ENCODE measurements at places on chromosomes 1 and 21. TPM values are rescaled to one million over a fixed set of nuclear protein-coding genes. Genes with fewer than 3 reads are reported as not detected.

The ILDR2 gene
- total RNA-seq: 0.38 TPM

The ALPL gene
- 0.12 TPM for total RNA-seq

The ADCY10 gene
- total RNA-seq: not detected

The F13B gene
- total RNA-seq: 0.12 TPM

The FBXO44 gene
- total RNA-seq: 8.2 TPM

The RGSL1 gene
- not detected for total RNA-seq

The VTCN1 gene
- total RNA-seq: not detected

The SPATA21 gene
- not detected for total RNA-seq

The CYP4A11 gene
- total RNA-seq: not detected

The ACTN2 gene
- 0.25 TPM for total RNA-seq

The GPR153 gene
- 0.62 TPM for total RNA-seq

The MXRA8 gene
- not detected for total RNA-seq

The TCEA3 gene
- 0.27 TPM for total RNA-seq

The SHE gene
- total RNA-seq: not detected

The TMEM52 gene
- 2.8 TPM for total RNA-seq

The KCNJ9 gene
- total RNA-seq: not detected

The DPYD gene
- total RNA-seq: 7.2 TPM

The GPA33 gene
- not detected for total RNA-seq

The FLVCR1 gene
- 19.9 TPM for total RNA-seq

The TAL1 gene
- 0.12 TPM for total RNA-seq

The STYXL2 gene
- not detected for total RNA-seq

The KRTAP19-3 gene
- total RNA-seq: not detected

The RNF186 gene
- total RNA-seq: not detected

The RAB3B gene
- 96.5 TPM for total RNA-seq

Measured in NCI-H460 (cell line).